ENCODE measurements at places on chromosomes 16 and 17. TPM values are rescaled to one million over a fixed set of nuclear protein-coding genes. Genes with fewer than 3 reads are reported as not detected.

DNA sequence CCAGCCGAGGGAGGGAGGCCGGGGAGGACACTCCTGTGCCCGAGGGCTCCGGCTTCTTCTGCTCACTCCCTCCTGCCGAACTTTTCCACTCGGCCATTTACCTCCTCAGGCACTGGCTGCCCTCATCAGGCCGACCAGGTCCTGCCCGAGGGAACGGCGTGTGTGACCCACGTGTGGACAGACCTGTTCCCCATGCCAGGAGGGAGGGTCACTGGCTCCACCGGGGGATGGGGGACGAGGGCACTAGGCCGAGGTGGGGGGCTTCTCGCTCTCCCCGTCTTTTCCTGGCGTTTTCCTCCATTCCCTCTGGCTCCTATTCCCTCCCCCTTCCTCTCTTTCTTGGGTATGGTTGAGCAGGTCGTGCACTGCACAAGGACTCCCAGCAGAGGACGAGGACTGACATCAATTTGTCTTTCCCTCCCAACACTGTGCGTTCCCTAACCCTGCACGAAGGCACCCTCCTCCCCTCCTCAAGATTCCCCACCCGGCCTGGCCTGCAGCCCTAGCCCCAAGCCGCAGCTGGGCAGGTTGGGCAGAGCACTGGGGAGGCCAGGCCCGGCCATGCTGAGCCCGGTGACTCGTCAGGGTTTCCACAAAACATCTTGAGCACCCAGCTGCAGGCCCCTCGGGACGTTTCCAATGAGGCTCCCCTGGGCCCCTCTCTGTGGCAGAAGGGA is 3.2 kb upstream of the IL17C start:
- H3K36me3 ChIP-seq: peaks cover 11% of the 10 kb centered on the region
- H3K4me1 ChIP-seq: peaks cover 2% of the 10 kb centered on the region
- no peak overlapping the region for H3K27ac ChIP-seq
- H3K4me3 ChIP-seq: peak overlapping the region; percentile 42

DNA sequence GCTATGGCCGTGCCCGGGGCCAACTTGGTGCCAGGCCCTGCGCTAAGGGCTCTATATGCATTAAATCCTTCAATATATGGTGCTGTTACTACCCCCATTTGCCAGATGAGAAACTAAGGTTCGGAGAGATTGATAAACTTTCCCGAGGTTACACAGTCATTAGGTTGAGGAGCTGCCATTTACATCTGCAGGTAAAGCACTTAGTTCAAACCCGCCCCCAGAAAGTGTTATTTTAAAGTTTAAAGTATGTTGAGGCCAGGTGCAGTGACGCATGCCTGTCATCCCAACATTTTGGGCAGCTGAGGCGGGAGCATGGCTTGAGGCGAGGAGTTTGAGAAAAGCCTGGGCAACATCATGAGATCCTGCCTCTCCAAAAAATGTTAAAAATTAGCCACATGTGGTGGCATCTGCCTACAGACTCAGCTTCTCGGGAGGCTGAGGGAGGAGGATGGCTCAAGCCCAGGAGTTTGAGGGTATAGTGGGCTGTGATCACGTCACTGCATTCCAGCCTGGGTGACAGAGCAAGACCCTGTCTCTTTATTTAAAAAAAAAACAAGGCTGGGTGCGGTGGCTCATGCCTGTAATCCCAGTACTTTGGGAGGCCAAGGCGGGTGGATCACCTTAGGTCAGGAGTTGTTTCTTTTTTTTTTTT is 264.7 kb downstream of the PARN start:
- peaks cover 15% of the 10 kb centered on the region for H3K4me1 ChIP-seq
- H3K4me3 ChIP-seq: no peak overlapping the region
- H3K36me3 ChIP-seq: no peaks in the 10 kb centered on the region
- no peaks in the 10 kb centered on the region for H3K27me3 ChIP-seq
- no peak for DNase-seq
- H3K27ac ChIP-seq: peak overlapping the region; percentile 59

- DNase-seq: no peak
- no peaks in the 10 kb centered on the region for H3K36me3 ChIP-seq
- H3K27ac ChIP-seq: no peak overlapping the region
- H3K4me3 ChIP-seq: no peak overlapping the region
Observed at GRCh38 chr17:49843774-49844350, 4.0 kb downstream of the TAC4 start.

- H3K4me1 ChIP-seq: peaks cover 2% of the 10 kb centered on the region
- no peaks in the 10 kb centered on the region for H3K27me3 ChIP-seq
- no peak overlapping the region for H3K4me3 ChIP-seq
Observed at GRCh38 chr17:57675427-57676387, 69.4 kb downstream of the CCDC182 start.

GRCh38 chr16:83134638-83135037 is 507.9 kb downstream of the CDH13 start:
- no peaks in the 10 kb centered on the region for H3K27me3 ChIP-seq
- H3K27ac ChIP-seq: no peak overlapping the region
- DNase-seq: no peak
- H3K4me3 ChIP-seq: no peak overlapping the region
- no peaks in the 10 kb centered on the region for H3K36me3 ChIP-seq
- H3K4me1 ChIP-seq: peaks cover 5% of the 10 kb centered on the region

- H3K36me3 ChIP-seq: no peaks in the 10 kb centered on the region
- H3K4me1 ChIP-seq: peaks cover 8% of the 10 kb centered on the region
- no peak overlapping the region for H3K4me3 ChIP-seq
Observed at GRCh38 chr16:11016993-11017392, 72.6 kb downstream of the CLEC16A start.

DNA sequence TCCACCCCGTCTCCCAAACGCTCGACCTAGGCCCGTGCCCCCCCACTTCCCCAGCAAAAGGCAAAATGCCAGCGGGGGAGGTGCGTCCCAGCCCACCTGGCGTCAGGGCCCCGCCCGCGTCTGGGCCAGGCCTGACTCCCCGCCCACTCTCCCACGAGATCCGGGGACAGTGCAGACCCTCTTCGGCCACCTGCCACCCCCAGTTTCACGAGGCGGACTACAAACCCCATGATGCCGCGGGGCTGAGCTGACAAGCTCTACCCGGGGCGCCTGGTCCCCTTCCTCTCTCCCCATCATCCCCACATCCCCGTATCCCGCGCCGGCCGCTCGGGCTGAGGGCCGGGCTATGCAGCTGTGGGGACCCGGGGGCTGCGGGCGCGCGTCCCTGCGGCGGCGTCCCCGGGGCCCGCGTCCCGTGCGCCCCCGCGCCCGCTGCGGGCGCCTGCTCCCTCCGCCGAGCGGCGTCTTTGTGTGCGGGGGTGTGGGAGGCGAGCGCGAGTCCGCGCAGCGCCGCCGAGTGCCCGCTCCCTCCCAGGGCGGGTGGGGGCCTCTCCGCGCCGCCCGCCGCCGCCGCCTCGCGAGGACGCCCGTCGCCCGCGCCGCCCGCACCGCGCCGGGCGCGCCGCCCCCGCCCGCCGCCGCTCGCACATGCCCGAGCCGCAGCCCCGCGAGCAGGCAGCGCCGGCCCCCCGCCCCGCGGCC is at the start of gene ANKRD13B:
Gene ANKRD13B (plus strand): TSS at position 283 of the 702 bp plus-strand sequence. CDS start 490 bp downstream, outside the sequence.
- no peak for DNase-seq
- H3K4me3 ChIP-seq: peak within 1 kb of the TSS; percentile 63
- peaks cover 19% of the 10 kb centered on the region for H3K4me1 ChIP-seq
- H3K27ac ChIP-seq: no peak within 1 kb of the TSS

- H3K36me3 ChIP-seq: no peaks in the 10 kb centered on the region
- DNase-seq: peak; percentile 52
- peak overlapping the region; percentile 29 for H3K4me3 ChIP-seq
Observed at GRCh38 chr16:47779201-47780016, 318.3 kb downstream of the PHKB start.

The C1QTNF1 gene
- total RNA-seq: 45.2 TPM

The PRAC2 gene
- total RNA-seq: not detected

The BIRC5 gene
- 3.6 TPM for total RNA-seq

The TEKT1 gene
- total RNA-seq: not detected

The KRT24 gene
- not detected for total RNA-seq

The HSD17B2 gene
- 0.33 TPM for total RNA-seq

Data from fibroblast of lung (primary cell).